SJSA1 (cell line): ENCODE measurements at places on chromosomes 1 and 21. TPM values are rescaled to one million over a fixed set of nuclear protein-coding genes. Genes with fewer than 3 reads are reported as not detected.

Gene SON
- 65.1 and 115 TPM in 2 replicates for total RNA-seq

Gene PSMB4
- total RNA-seq = 559 and 717 TPM in 2 replicates

Gene PADI2
- total RNA-seq = not detected in 2 replicates

Gene PGLYRP3
- not detected in 2 replicates for total RNA-seq

Gene RASSF5
- total RNA-seq = 2.7 and 3.3 TPM in 2 replicates
